Activated T-cell treated with anti-CD3 and anti-CD28 coated beads, Interleukin-2, amount 50 U/mL, for 48 hours (primary cell): ENCODE measurements at places on chromosomes 7 and 10.

DNA sequence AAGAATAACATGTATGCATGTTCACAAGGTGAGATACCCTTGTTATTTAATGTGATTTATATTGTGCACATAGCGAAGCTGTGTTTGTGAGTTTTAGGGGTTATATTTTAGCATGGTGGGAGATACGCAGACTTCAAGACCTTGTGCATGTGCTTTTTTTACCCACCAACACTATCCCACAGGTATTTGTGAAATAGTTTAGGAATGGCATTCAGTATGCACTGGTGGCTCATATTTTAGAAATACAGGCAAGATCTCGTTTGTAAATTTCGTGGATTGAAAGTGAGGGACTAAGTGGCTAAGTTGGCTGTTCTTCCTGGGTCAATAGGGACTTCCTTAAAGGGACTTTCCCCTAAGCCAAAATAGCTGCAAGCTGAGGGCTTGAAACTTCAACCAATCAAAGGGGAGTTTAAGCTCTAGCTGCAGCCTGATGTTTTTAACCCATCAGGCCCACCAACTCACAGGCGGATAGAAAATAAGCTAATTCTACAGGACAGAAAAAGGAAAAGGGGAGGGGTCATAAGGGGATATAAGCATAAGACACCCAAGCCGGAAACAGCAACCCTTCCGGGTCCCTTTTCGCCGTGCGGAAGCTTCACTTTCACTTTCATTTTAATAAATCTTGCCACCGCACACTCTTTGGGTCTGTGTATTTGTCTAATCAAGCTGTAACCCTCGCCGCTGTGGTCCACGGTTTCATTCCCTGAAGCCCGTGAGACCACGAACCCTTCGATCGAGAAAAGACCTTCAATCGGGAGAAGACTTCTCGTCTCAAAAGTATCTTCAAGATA, 291.0 kb downstream of the GPR158 start:
- no peak for DNase-seq

DNA sequence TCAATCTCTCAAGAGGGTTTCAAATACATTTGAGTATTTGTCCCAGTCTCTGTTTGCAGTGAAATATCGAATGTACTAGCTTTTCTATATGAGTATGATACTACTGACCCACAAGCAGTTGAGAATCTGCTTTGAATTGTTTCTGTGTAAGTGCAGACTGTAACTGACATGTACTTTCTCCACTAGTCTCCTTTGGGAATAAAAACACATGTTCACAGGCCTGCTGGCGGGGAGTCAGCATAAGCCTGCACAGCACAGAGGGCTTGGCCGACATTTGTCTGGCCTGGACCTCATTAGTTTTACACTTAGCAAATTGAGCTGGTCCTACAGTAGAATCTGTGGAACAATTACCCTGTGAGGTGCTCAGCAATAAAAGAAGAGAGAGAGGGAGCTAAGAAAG, 72.6 kb downstream of the ITGB8 start:
- no peak for DNase-seq

DNA sequence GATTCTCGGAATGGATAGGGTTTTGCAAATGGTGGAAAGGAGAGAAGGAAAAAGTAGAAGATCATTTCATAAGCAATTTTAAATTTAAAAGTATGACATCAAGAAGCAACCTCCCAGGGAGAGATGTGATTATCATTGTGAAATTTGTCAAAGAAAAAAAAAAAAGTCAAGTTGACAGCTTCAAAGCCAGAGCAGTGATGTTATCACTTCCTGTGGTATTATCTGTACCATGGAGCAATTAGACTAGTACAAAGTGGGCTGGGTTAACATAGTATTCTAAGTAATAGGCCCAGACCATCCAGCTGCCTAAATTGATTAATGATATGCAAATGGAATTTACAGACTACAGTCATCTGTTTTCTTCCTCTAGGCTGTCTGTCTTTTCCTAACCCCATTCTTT, 84.0 kb upstream of the NPY start:
- no peak for DNase-seq

GRCh38 chr7:103348452-103348851, 1.0 kb downstream of the PSMC2 start:
- DNase-seq = no peak

DNA sequence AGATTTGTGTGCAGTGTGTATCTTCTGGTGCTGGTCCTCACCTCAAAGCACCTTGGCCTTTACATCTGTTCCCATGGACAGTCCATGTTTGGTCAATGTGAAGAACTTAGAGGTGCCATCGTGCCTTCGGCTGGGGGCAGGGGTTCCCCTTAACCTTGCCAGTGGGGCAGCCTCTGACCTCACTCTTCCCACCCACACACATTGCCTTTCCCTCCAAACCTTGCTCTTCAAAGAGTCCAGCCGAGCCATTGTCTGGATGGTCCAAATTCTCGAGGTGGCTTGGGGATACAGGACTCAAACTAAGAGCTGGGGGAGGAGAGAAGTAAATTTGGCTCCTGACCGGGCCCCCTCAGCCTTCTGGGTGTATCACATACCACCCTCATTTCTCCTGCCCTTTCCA, 76.2 kb upstream of the HABP2 start:
- no peak for DNase-seq

- no peak for DNase-seq
Observed at GRCh38 chr7:27104341-27105058, 2.0 kb upstream of the HOXA2 start.

- no peak for DNase-seq
Observed at GRCh38 chr10:113420057-113420732, 132.7 kb upstream of the HABP2 start.
